Inflammatory macrophage (primary cell): ENCODE measurements at places on chromosomes 4 and X.

GRCh38 chr4:154018659-154019058 is 229.8 kb upstream of the SFRP2 start:
- no peak for DNase-seq

DNA sequence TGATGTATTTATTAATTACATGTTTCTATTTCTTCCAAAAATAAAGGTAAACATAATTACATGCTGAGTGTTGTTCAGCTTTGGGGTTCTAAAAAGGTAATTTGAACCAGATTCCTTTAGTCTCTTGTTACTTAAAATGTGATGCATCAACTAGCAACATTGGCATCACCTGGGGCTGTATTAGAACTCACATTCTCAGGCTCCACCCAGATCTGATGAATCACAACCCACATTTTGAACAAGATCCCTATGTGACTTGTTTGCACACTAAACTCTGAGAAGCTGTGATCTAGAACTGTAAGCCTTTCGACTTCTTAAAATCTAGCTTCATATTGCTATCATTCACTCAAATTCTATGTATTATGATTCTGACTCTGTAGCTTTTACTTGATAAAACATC is 23.0 kb upstream of the HS3ST1 start:
- no peak for DNase-seq

- no peak for DNase-seq
Measured at GRCh38 chr4:159776961-159777360, 674.1 kb downstream of the RAPGEF2 start.

DNA sequence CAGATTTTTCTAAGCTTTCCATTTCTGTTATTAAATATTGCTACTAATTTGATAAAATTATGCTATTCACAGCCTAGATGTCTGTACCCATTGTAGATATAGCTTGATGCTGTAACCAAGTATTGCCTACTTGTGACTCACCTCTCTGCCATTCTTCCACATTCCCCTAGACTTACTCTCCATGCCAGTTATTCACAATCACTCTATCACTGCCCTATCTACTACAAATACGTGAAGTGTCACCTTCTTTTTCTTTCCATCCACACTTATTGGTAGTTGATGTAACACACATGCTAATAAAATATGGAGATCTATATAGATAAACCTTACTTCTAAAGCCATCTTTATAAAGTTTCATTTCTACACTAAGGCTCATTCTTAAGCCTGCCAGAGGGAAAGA is 179.4 kb upstream of the PACRGL start:
- DNase-seq = no peak

GRCh38 chr4:80963051-80963450 is 67.5 kb upstream of the BMP3 start:
- no peak for DNase-seq

DNA sequence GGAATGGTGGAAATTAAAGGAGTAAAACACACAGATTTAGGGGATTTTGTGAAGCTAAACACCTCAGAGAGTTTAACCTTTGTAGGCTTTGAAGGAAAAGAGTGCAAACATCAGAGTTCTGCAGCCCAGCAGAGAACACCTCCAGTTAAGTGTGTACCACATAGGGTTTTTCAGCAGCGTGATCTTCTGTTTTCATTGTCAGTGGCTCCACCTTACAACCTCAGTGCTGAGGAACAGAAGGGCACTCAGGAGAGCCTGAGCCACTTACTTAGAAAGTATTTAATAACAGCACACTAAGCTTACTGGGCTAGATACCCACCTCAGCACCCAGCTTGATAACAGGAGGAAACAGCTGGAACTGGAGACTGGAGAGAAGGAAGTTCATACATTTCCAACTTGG is 2.0 kb upstream of the FBXW7 start:
- DNase-seq = no peak

DNA sequence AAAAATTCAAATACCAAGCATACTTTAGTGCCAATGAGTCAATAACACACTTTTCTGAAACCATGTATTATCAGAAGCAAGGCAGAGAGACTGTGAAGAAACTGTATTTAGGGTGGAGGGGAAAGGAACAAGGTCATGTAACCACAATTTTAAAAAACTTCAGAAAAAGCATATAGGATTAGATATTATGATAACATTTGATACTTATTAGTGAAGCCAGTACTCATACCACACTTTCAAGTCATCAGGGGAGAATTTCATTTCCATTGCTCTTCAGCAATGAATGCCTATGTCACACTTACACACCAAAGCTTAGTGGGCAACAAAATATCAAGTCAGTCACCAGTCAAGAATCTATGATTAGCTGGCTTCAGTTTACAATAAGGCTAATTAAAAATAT is 602.2 kb downstream of the IL15 start:
- DNase-seq = no peak

- DNase-seq = no peak
Measured at GRCh38 chr4:6343939-6344408, 74.3 kb downstream of the WFS1 start.

- DNase-seq = no peak
Measured at GRCh38 chrX:43590150-43590549, 65.9 kb upstream of the MAOA start.

DNA sequence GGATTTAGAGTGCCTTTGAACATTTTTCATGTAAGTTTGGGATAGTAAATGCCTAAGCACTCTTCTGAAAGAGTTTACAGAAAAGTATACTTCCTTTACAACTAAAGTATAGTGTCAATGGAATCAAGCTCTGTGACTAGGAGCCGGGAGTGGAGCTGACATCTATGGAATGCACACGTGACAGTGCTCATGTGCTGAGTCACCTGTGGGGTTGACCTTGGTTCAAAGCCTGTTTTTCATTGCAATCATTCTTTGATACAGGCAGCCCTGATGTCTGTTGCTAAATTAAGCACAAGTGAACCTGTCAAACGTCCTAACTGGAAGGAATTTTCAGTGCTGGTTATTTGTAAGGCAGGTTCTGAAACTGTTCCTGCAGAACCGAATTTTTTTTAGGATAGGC is 82.5 kb downstream of the GPAT3 start:
- no peak for DNase-seq

GRCh38 chr4:99943904-99944437 is 2.4 kb downstream of the DNAJB14 start:
- no peak for DNase-seq

DNA sequence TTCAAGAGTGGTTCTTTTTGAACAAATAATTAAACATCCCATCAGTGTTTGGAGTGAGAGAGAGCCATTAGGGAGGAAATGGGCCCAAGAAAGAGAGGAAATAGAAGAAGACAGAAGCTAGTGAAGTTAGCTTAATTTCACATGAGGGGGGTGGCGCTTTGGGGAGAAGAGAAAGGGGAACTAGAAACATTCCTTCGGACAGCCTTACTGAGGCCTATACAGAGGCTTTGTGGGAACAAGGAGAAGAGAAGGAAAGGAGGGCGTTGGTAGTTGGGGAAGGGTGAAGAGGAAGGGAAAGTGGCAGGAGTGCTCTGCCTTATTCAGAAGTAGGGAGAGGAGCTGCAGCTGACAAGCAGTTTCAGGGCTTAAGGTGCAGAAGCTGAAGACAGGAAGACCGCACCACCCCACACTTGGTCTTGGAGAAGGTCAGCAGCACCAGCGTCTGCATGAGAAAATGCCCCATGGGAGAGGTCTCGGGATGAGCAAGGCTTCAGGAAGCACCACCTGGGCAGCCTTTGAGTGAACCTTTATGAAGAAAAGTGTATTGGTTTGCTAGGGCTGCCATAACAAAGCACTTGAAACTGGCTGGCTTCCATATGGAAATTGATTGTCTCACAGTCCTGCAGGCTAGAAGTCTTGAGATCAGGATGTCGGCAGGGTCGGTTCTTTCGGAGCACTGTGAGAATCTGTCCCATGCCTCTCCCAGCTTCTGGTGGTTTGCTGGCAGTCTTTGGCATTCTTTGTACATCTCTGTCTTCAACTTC is 85.1 kb downstream of the KIT start:
- DNase-seq = peak; percentile 46

- no peak for DNase-seq
Measured at GRCh38 chr4:131978120-131978519, 1171.0 kb upstream of the PCDH10 start.

- DNase-seq = no peak
Measured at GRCh38 chr4:64771149-64771548, 361.9 kb upstream of the TECRL start.

DNA sequence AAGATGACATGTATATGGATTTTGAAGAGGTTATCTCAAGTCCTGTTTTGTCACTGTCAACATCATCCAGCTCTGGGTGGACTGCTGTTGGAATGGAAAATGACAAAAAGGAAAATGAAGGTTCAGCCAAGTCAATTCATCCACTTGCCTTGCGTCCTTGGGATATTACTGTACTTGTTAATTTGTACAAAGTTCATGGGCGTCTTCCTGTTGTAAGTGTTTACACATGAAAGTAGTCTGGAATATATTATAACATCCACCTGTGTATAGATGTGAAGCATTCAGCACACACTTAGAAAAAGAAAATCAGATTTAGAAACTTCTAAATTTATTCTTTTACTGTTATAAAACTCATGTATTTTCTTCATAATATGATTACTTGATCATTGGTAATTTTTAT is 67.2 kb downstream of the BLTP1 start:
- DNase-seq = no peak

DNA sequence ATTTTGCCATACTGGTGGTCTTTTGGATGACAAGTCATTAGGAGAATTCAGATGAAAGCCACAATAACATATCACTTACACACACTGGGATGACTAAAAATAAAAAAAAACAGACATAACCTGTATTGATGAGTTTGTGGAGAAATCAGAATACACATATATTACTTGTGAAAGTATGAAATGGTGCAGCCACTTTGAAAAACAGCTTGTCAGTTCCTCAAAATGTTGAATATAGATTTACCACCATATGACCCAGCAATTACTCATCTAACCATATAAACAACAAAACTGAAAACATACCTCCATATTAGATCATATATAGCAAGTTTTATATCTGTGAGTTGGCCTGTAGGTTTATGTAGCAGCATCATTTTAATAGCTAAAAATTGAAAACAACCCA is 608.7 kb downstream of the TLL1 start:
- no peak for DNase-seq

DNA sequence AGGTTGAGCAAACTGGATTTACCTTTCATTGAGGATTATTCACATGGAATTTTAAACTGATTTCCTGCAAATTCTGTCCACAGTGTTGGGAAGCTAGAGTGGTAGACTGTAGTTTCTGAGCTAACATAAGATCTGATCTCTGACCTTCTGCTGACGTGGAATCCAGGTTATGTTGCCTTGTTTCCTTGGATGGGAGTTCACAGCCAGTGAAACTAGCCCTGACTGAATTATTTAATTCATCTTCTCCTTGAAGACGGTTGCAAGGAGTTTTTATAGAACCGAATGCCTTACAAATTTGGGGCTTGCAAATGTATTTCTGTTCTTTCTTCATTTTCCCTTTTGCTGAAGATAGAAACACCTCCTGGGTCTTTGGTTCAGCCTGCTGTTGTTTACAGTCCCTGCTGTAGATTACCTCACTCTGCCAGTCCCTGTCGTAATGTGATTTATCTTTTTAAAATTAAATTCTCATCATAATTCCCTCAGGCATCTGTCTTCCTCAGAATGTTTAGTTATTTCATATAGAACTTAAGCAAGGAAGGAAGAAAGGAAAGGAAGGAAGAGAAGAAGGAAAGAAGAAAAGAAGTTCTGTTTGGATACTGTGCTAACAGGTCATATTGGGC is 113.9 kb downstream of the CEP135 start:
- DNase-seq = no peak

DNA sequence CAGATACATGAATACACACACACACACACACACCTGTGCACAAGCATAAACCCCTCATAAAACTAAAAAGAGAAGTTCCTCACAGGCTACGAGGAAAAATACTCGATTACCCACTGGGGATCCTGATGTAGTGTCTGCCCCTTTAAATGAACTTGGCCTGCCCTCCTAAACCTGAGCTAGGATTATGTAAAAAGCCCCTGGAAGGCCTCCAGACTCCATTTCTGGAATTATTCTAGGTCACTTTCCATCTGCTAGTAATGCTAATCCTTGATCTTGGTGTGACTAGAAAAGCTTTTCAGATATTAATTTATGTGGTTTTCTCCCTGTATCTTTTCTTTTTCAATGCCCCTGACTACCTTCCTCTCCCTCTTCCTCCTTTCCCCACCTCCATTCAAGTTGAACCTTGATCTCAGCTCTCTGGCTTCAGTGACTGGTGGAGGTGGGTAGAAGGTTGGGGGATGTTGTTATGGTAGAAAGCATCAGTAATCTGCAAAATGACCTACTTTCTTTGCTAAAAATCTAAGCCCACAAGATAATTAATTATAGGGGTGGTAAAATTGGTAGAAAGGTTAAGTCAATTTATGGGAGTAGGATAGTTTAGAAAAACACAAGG is 25.5 kb upstream of the ZNF330 start:
- DNase-seq = no peak

GRCh38 chr4:147220833-147221232 is 260.1 kb upstream of the EDNRA start:
- DNase-seq = no peak

GRCh38 chr4:57490520-57491255 is 380.5 kb upstream of the IGFBP7 start:
- DNase-seq = no peak

DNA sequence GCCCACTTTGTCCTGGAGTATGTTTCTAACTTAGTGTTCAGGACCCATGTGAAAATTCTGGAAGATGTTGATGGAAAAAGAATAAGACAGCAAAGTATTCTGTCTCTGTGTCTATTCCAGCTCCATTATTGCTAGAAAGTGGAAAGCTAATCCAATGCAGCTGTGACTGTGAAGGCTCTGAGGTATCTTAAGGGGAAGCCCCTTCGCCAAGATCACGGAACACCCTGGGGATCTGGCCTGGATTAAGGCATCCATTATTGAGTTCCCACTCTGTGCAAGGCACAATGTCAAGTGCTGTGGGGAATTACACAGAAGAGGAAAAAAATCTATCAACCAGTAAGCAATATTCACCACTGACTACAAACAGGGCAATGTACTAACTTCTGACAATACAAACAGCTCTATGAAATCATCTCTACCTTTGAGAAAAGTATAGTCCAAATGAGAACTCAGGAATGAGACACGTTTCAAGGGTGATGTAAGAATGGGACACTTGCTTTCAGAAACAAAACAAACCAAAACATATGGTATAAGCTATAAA is 222.1 kb downstream of the LDB2 start:
- no peak for DNase-seq

GRCh38 chrX:51024106-51024696 is 113.7 kb downstream of the BMP15 start:
- no peak for DNase-seq
